SHP77 treated with DMSO at 0.1 percent for 48 hours (cell line): ENCODE measurements at places on chromosomes 12 and 14.

DNA sequence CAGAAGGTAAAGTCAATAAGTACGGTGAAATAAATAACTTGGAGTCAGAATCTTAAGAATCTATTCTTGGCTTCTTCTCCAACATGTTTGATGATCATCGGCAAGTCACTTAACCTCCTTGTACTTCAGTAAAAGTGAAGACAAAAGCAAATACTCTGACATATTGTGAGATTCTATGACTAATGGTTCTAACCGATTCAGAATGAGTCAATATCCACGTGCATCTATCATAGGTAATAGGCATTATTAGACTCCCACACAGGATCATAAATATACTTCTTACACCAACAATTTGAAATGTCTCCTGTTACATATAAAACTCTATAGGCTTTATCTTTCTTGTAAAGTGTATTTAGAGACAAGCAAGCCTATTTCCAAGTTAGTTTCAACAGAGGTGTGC, 144.4 kb upstream of the ATXN7L3B start:
- DNase-seq: no peak

DNA sequence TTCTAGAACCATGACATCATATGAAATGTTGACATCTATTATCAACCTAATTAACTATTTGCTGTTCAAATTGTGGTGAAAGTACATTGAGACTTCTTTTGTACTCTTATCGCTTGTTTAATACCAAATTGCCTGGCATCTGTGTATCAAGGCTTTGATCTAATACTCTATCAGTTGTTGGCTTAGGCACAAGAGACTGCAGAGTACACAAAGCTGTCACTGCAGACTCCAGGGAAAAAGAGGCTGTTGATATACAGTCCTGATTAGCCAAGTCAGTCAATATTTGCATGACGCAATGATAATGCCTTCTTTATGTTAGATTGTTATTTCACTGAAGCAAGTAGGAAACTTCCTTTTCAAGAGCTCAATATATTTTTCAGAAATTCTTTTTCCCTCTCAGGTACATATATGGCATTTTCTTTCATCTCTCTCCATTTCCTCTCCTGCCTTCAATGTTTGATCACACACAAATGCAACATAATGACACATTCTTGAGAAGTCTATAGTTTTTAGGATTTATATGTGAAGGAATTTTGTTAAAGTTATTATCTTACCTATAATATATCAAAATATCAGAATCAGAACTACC, 32.3 kb upstream of the PTCSC3 start:
- peak; percentile 94 for DNase-seq

DNA sequence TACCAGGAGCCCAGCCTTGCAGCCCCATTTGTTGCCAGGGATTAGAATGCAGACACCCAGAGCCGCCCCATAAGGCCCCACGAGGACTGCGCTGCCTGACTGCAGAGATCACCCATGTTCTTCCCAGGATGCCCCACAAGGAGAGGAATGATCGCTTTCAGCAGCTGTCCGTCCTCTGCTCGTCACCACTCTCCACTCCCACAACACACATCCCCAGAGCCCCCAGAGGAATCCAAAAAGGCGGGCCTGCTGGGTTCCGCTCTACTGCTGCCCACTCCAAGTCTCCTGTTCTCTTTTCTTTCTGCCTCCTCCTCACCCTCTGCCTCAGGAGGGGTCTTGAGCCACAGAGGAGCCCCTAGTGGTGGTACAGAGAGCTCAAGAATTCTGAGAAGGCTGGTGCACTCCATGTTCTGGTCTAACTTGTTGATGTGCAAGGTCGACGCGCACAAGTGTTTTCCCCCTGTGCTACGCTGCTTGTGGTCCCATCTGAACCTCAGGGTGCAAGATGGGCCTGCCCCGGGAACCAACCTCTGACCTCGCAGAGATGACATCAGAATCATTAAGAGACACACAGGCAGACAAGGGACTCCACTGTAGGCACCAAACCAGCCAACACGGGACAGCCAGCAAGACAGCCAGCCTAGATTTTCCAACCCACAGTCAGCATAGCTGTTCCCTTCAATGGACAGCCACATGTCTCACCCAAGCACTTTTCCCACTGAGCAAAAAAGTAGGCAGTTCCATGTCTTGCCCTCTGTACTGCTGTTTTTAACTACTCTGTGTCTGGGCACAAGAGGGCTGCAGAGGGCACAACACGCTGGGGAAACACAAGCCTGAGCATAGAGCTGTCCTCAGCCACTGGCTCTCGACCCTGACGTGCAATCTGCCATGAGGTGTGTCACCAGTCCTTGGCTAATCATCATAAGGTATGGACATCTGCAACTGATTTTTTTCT, 29.9 kb downstream of the PXN start:
- no peak for DNase-seq

GRCh38 chr14:61403411-61403810, 82.0 kb downstream of the PRKCH start:
- DNase-seq: no peak

DNA sequence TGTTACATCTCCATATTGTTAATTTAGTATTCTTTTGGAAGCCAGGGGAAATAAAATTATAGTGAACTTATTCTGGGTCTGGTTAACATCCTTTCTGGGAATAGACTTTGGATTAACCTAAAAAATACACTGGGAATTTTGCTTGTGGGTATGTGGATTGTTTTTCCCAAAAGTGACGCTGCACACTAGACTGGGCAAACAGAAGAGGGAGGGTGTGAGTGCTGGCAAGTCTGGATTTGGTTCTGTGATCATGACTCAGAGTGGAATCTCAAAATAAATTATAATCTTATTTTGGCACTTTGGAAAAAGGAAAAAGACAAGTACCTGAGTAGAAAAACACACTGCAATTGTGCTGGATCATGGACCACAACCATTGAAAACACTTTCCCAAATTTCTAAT, 15.2 kb upstream of the LUM start:
- no peak for DNase-seq

- no peak for DNase-seq
Measured at GRCh38 chr12:107549651-107550480, 135.7 kb upstream of the PWP1 start.

GRCh38 chr14:95413289-95414215, 93.8 kb upstream of the CLMN start:
- no peak for DNase-seq

DNA sequence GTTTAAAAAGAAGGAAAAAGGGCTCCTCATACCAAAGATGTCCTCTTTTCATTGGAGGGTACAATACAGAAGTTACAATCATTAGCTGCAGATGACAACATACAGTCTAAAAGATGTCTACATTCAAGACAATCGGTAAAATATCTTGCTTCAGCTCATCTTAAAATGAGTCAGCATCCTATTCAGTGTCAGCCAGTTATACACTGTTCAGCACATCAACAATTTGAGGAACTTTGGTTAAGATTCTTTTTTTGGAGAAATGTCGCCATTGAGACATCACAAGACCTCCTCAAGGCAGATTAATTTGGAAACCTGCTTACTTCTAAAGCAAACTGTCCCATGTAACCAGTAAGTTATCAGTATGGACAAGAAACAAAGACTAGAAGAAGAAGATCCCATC, 100.7 kb upstream of the SLC38A4 start:
- DNase-seq: no peak

GRCh38 chr12:130124605-130125244, 37.5 kb upstream of the FZD10 start:
- no peak for DNase-seq

DNA sequence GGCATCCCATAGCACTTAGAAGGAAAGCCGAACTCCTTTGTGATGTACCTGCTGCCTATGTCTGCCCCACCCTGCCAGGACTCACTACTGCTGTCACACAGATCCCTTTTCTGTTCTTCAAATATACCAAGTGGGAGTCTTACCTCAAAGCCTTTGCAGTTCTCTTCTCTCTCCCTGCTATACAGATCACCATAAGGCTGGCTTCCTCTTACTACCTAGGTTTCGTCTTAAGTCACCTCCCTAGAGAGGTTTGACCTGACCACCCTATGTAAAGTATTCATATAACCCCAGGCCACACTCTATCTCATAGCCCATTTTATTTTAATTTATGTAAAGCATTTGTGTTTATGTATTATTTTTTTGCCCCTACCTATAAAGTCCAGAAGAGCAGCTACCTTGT, 117.6 kb downstream of the CRADD start:
- DNase-seq: no peak

DNA sequence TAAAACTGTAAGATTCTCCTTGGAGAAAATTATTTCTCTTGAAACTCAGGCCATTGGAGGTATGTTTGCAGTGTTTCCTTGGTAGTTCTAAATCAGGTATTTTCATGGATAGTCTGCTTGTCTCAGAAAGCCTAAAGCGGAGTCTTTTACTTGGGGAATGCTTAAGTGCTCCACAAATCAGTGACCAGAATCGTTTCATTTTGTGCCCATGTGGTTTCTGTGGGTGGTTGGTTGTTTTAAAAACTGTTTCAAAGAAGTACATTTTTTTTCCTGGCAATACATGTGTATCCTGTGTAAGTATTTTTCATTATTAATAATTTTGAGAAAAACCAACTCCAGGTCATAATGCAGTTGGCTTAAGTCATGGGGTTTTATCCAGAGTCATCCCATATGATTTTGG, 33.6 kb downstream of the CCDC91 start:
- DNase-seq: no peak

GRCh38 chr14:73236157-73236556, 1.1 kb upstream of the PAPLN start:
- DNase-seq: no peak

DNA sequence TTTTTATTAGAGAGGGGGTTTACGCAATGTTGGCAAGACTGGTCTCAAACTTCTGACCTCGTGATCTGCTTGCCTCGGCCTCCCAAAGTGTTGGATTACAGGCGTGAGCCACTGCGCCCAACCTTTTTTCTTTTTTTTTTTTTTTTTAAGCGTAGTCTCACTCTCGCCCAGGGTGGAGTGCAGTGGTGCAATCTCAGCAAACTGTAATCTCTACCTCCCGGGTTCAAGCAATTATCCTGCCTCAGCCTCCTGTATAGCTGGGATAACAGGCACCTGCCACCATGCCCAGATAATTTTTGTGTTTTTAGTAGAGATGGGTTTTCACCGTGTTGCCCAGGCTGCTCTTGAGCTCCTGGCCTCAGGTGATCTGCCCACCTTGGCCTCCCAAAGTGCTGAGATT, 8.8 kb upstream of the HECTD1 start:
- DNase-seq: no peak

GRCh38 chr14:70906793-70907175, 475 bp upstream of the PCNX1 start:
- no peak for DNase-seq

- DNase-seq: no peak
Measured at GRCh38 chr12:12520273-12520672, 42.4 kb downstream of the DUSP16 start.

DNA sequence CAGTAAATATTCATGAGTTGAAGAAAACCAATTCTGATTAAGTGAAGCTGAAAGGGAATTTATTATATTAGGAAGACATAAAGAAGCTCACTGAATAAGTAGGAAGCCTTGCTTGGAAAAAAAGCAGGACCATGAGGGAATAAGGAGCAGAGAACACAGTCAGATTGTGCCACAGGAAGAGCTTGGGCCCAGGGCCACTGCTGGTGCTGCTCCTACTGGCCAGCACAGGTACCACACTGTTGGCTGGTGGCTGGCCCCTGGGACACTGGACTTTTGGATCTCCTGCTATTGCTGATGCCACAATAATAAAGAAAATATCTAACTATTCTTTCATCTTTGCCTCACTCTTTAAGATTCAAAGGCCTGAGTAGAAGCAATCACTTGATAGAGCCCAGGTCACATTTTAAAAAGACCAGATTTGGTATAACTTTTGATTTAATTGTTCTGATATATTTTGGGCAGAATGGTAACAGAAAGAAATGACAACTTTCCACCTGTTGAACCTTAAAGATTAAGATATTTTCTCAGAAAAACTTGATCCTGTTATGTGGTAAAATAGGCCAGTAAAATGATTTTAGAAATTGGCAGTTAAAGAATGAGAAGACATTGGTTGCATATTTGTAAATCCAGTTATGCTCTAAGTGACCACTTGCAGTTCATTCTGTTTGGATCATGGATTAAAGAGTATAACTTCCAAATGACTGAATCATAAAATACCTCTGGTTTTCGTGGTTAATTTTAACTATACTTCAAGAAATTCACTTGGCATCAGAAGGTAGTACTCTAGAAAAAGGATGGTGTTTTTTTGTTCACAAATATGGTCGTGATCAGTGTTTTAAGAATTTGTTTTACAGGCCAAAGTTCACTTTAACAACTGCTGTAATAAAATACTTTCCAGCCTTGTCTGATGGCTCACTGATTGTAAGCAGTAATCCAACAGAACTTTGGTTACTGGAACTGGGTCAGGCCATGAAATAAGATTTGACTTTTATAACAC, 68.3 kb downstream of the DERA start:
- DNase-seq: no peak
